ENCODE measurements at places on chromosomes 1 and 21.

- no peak for DNase-seq
Measured at GRCh38 chr1:93588206-93588605, 93.4 kb downstream of the BCAR3 start.

DNA sequence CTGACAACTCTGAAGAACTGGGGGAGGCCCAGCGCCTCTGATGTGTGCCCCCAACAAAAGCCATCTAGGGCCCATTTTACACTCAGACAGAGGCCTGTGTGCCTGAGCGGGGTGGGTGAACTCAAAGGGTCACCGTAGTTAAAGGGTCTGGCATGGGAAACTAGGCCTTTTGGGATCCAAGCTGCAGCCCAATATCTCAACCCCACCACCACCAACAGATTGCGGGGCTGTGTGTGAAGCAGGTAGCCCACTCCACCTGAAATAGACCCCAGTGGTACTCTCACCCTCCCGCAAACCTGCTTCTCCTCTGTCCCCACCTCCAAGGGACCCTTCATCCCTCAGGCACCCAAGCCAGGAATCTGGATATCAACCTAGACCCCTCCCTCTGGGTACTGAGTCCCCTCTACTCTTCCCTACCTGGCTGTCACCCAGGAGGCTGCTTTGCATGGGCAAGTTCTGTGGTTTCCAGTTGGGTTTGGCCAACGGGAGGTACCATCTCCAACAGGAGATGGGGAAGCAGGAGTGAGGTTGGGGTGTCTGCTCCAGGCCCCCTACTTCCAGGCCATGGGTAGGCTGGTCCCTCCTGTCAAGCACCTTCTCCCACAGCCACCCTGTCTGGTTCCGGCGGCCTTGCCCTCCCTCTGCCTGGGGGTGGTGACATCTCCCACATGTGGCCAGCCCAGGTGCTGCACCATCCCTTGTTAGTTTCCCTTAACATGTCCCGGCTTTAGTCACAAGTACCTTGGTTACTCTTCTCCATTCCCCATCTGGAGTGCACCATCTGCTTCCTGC lies 35.2 kb upstream of the LRP8 start:
- DNase-seq: no peak

GRCh38 chr1:18890706-18891425 lies 11.5 kb downstream of the ALDH4A1 start:
- no peak for DNase-seq

DNA sequence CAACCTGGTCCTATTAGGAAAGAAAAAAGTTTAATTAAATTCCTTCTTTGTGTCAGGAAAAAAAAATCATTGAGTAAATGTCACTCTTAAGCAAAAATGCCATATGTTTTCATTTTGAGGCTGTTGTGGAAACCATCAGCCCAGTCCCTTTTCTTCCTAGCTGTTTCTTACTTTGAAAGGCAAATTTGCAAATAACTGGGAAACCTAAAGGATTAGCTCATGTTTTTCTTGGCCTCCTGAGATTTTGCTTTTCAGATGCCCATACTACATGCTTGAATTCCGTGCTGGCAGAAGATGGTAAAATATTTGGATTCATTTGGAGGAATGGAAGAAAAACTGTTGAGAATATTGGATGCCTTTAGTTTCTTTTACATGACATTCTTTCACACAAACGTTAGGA lies 182.1 kb upstream of the ADAMTS5 start:
- no peak for DNase-seq

DNA sequence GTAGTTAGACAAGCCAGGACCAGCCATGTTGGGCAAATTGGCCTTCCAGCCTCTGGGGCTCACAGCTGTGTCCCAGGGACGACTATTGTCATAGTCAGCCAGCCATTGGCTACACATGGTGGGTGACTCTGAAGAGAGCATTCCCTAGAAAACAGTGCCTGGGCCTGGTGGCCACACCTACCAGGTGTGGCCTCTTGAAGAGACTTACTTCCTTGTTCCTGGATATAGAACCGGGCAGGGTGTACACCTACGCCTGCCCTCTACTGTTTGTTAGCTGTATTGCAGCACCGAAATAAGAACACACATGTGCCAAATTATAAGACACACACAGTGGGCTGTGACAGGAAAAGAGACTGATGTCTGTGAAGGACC lies 134.6 kb upstream of the ARHGEF16 start:
- DNase-seq: no peak

DNA sequence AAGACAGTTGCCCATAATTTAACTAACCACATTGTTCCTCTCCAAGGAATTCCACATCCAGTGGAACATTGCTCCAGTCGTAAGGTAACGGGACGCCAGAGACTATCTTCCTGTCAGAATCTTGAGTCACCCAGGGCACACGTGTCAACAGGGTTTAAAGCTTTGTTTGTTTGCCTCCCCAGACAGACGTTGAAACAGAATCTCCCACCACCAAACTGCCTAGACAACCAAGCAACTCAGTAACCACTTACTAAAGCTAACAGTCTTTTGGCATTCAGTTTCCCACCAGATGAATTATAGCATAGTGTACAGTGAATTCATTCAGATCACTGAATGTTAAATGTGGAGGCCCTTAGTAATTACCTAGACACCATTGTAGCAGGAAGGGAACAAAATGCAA lies 439.5 kb downstream of the PLPP3 start:
- DNase-seq: no peak

DNA sequence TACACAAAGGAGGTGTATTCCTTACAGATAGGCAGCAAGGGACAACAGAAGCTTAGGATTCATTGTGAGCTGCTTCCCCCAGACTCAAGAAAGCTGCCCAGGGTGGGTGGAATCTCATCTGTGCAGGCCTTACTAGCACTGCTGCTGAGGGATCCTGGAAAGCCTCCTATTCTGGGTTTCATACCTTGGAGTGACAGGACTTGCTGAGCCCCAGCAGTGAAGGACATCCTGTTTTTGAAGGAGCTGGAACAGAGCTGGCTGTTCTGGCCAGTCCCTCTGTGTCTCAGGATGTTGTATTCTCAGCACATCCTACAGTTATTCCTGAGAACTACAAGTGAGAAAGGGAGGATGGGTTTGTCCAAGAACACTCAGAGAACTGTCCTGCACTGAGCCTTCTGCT lies 486.3 kb downstream of the PTPRU start:
- DNase-seq: no peak

DNA sequence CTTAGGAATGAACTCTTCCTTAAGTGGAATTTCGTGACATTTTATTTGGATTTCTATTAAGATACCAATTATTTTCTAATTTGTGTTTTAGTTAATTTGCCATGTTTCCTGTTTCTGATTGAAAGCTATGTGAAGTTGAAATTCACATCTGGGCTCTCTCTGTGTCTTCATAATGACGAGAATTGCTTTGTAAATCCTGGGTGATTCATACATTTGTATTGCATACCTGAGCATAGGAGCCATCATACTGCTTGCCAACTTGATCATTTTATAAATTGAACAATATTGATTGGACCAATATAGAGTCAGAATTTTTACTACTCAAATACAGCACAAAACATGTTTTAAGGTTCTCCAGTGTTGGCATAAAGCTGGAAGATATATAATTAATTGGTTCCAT lies 817.9 kb downstream of the BRINP3 start:
- DNase-seq: no peak

- no peak for DNase-seq
Measured at GRCh38 chr1:64908575-64908974, 57.8 kb downstream of the JAK1 start.

DNA sequence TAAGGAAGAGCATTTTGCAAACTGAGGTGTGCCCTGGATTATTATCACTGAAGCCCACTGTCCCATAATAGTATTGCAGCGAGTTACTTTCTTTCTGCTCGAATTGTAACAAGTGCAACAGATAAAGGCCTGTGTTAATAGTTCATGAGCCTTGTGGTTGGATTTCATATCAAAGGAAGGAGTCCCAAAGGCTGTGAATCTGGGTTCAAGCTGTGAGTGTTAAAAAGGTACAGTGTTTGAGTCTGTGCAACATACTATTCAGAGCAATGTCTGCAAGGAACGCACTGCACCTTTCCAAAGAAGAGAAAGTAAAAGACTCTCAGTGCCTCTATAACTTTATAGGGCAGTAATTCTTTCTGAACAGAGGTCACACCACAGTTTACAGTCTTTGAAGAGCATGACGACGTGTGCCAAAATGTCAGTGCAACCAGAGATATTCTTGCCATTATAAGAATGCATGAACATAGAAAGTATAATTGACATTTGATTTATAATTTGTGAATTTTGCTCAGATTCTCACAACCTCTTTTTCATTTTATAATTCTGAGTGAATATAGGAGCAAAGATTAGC lies 79.1 kb downstream of the CDC7 start:
- DNase-seq: no peak
